NCI-H187 treated with DMSO at 0.1 percent for 48 hours (cell line): ENCODE measurements at places on chromosomes 12 and 14.

DNA sequence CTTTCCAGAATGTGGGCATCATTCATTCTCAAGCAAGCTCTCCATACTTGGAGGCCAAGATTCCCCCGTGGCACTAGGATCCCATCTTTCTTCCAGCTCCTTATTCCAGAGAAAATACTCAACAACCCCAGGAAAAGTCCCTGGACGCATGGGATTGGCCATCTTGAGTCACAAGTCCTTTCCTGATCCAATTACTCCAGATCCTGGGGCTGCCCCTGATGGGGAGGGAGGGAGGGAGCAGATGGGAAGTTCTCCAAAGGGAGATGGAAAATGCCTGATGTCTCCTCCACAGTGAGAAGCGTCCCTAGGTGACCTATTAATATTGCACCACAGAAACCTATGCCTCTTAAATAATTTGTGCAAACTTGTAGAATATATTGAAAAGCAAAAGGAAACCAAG is 12.4 kb upstream of the KCNK13 start:
- no peak for DNase-seq

- no peak for DNase-seq
These were observed 17.7 kb downstream of the SPPL3 start for GRCh38 chr12:120886199-120887018.

- DNase-seq = no peak
These were observed 848.6 kb upstream of the LRFN5 start for GRCh38 chr14:40758076-40758475.

DNA sequence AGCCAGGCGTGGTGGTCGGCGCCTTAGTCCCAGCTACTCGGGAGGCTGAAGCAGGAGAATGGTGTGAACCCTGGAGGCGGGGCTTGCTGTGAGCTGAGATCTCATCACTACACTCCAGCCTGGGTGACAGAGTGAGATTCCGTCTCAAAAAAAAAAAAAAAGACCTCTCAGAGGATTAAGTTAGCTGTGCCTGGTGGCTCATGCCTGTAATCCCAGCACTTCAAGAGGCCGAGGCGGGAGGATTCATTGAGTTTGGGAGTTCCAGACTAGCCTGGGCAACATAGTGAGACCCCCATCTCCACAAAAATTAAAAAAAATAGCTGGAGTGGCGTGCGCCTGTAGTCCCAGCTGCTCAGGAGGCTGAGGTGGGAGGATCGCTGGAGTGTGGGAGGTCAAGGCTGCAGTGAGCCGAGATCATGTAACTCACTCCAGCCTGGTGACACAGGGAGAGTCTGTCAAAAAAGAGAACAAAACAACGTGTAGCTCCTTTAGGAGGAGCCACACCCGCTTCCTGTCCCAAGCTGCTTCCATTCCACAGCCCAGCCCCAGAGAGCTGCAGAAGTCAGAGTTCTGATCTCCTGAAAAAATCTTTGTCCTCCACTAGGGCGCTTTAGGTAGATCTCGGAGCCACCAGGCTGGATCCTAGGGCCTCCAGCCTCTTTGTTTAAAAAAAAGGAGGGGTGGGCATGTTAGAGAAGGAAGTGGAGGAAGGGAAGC is 11.5 kb upstream of the ULK1 start:
- DNase-seq = no peak

- DNase-seq = no peak
These were observed 1.3 kb downstream of the R3HDM2 start for GRCh38 chr12:57429473-57430111.

DNA sequence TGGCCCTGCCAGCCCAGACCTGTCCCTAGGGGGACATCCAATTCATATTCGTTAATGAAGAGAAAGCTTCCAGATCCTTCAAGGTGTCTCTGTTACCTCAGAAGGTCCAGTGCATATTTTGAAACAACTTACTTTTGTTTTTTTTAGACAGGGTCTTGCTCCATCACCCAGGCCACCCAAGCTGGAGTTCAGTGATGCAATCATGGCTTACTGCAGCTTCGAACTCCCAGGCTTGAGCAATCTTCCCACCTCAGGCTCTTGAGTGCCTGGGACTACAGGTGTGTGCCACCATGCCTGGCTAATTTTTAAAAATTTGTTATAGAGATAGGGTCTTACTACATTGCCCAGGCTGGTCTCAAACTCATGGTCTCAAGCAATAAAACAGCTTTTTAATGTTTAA is 48.4 kb downstream of the B4GALNT3 start:
- DNase-seq = no peak

DNA sequence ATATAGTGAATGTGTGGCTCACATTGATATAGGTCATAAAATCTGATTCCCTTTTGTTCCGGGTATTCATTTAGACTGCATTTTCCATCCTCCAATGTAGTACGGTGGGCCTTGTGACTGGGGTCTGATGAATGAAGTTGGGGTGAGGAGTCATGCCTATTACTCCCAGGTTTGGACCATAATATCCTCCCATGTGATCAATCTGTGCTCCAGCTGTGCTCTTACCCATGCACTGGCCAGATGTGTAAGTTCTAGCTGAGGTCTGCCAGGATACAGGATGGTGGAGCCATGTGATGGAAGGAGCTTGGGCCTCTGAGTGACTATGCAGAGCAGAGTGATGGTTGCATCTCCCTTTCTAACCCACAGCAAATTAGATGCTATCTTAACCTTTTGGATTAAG is 1034.0 kb upstream of the TMEM132C start:
- no peak for DNase-seq

- DNase-seq = no peak
These were observed 14.4 kb upstream of the HIP1R start for GRCh38 chr12:122820838-122821271.

DNA sequence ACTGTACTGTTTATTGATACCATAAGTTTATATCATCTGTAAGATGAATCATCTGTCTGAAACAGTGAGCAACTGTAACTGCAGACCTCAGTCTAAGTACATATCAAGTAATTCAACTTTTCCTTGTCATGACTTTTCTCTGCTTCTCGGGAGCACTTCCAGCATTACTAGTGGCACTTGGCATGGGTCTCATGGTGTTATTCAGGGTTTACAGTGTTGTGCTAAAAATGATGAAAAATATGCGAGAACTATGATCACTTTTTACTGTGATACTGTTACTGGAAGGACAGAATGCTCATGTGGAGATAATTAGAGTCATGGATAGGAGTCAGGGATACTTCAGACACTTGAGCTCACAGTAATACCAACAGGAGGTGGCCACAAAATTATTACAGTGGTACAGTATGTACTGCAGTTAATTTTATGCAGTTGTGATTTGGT is 8.3 kb downstream of the KTN1 start:
- no peak for DNase-seq

DNA sequence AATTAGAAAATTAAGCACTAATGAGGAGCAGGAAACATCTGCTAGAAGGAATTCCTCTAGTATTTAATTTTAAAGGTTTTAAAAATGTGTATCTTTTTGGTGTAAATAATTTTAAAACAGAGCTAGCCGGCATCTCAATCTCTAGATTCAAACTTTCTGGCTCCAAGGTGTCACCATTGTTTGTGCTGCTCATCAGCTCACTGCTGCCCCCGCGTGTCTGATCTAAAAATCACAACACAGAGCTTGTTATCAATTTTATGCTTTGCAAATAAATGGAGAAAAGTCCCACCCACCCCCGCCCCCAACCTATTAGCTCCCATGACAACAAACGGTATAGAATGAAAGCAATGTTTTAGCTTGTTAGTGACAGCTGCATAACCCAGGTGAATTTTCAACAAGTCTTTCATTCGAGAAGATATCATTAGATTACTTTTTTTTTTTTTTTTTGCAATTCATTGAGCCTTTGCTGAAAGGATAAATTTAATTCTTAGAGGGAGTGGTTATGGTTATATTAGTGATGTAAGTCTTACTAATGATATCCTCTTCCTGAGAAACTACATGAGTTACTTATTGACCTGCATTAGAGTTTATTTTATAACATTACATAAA is 11.3 kb upstream of the ABHD12B start:
- DNase-seq = peak; percentile 56

DNA sequence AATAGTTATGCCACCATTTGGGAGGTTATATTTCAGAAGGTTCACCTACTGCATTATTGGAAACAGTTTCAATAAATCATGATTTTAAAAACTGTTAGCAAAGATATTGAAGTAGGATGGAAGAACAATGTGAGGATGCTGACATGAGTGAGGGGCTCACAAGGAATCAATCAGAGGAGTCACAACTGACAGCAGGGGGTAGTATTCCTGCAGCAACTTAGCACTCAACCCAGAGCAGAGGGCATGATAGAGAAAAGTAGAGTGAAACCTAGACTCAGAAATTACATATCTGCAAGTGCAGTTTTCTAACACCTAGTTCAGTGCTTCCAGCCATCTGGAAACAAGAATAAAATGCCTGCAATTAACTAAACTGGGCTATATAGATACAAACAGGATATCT is 772.5 kb upstream of the USP15 start:
- DNase-seq = no peak

- no peak for DNase-seq
These were observed 79.2 kb upstream of the RBM19 start for GRCh38 chr12:114045349-114045748.

GRCh38 chr12:125280482-125281377 is 215.5 kb downstream of the AACS start:
- no peak for DNase-seq

DNA sequence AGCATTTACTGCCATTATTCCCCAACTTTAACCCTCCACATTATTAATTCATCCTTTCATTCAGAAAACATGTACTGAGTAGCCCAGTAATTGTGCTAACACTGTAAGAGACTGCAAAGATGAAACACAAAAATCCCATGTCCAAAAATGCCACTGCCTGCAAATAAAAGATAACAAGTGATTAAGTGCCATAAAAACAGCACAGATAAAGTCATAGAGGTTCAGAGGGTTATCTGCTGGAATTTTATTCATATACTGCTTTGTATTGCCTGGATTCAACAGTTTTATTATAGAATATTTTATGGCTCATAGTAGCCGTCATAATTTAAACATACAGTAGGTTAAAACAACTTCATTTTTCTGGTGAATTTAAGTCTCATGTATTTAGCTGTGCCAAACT is 177.9 kb downstream of the KICS2 start:
- DNase-seq = no peak

GRCh38 chr12:20547816-20548575 is 147.1 kb upstream of the SLCO1C1 start:
- DNase-seq = no peak

DNA sequence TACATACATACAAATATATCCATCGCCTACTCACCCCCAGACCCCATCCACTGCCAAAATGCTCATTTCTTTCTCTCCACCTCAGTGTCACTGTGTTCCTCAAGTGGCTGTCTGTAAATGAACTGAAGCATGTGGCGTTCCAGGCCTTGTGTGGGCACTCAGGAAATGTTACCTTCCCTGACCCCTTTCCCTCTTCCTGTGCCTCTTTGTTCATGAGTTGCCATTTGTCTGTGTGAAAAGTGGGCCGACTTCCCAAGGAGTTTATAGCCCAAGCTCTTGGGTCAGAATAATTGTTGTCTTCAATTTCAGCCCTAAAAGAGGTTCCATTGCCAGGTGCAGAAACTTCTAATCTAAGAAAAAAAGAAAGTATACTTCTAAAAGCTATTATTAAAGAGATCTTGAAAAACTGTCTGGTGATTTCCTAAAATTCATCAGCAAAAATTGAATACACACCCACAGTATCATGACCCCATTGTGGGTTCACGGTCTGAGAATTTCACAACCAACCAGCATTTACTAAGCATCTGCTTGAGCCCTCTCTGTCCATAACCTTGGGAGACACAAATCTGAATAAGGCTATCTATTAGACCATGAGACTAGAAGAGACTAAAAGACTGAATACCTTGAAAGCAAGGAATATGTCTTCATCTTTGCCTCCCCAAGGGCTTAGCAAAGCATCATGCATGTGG is 201.4 kb upstream of the EEA1 start:
- DNase-seq = no peak

GRCh38 chr14:99157246-99157645 is 114.8 kb downstream of the BCL11B start:
- no peak for DNase-seq

DNA sequence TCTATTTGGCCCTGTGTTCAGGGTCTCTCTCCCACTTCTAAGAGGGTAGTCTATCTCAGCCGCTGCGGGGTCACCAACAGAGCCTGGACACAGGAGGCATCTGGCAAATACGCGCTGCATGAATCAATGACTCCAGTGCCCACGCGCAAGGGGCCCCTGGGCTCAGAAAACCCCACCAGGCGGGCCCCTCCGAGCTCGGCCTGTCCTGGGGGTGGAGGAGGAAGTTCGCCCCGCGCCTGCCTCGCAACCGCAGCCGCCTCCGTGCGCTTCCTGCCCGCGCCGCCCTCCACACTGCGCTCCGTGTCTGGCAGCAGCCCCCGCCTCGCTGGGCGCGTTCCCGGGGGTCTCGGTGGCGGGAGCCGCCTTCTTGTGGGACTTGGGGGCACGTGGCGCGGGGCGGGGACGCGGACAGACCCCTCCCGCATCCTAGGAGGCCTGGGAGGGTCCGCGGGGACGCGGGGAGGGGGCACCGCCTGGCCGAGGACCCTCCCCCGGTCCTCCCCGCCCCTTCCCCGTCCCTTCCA is 811 bp upstream of the FBRSL1 start:
- no peak for DNase-seq

GRCh38 chr12:69161829-69162228 is 77.5 kb upstream of the CPSF6 start:
- DNase-seq = no peak

- no peak for DNase-seq
These were observed 17.1 kb downstream of the TRMT5 start for GRCh38 chr14:60963761-60964160.

GRCh38 chr14:66094001-66094727 is 392.0 kb upstream of the CCDC196 start:
- no peak for DNase-seq

DNA sequence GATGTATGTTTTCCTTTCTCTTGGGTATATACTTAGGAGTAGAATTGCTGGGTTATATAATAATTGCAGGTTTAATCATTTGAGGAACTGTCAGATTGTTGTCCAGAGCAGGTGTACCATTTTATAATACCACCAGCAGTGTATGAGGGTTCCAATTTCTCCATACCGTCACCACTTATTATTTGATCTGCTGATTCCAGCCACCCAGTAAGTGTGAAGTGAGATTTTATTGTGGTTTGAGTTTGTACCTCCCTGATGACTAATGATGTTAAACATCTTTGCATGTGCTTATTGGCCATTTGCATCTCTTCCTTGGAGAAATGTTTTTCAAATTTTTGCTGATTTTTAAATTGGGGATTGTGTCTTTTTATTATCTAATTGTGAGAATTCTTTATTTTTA is 15.1 kb downstream of the NCKAP5L start:
- no peak for DNase-seq

DNA sequence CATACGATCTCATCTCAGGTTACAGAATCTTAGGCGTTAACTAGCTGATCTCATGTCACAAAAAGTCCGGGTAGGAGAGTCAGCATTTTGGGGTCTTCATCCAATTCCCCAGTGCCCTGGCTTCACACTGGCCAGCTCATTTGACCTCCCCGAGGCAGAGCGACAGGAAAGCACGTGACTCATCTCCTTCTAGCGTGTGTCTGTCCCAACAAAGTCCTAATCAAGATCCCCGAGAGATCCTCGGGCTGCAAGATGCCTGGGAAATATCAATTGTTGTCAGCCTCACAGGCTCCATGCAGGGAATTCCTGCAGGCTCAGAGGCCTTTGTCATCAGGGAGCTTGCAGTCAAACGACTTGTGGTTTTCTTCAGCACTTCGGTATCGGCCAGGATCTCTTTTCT is 57.5 kb downstream of the ZNF664 start:
- no peak for DNase-seq
